ENCODE measurements at places on chromosomes 3 and 15. TPM values are rescaled to one million over a fixed set of nuclear protein-coding genes. Genes with fewer than 3 reads are reported as not detected.

The CNTN4 gene
- total RNA-seq: 1.1 TPM

The SEMA6D gene
- total RNA-seq: 0.97 TPM

The UACA gene
- 16.9 TPM for total RNA-seq

GRCh38 chr15:62412686-62413085 is 247.6 kb upstream of the C2CD4B start:
- no peaks in the 10 kb centered on the region for H3K27me3 ChIP-seq
- DNase-seq: no peak
- no peak overlapping the region for H3K4me3 ChIP-seq
- no peaks in the 10 kb centered on the region for H3K36me3 ChIP-seq
- H3K27ac ChIP-seq: no peak overlapping the region
- peaks cover 24% of the 10 kb centered on the region for H3K4me1 ChIP-seq

DNA sequence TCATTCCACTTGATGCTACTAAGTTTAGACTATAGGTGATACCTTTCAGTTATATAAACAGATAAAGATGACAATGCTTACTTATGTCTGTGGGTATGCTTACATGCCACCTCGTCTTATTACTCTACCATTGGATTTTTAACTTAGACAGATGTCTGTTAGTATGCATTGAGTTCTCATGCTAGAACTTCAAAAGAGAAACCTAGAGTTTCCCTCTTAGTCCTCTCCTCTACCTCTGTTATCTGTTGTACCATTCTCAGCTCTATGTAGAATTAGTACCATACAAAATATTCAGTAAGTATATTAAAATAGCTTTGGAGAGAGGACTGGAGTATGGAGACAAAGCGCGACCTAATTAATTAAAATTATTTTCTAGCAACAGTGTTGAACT is 111.3 kb downstream of the BBX start:
- H3K27me3 ChIP-seq: no peaks in the 10 kb centered on the region
- no peaks in the 10 kb centered on the region for H3K36me3 ChIP-seq
- H3K4me3 ChIP-seq: no peak overlapping the region

DNA sequence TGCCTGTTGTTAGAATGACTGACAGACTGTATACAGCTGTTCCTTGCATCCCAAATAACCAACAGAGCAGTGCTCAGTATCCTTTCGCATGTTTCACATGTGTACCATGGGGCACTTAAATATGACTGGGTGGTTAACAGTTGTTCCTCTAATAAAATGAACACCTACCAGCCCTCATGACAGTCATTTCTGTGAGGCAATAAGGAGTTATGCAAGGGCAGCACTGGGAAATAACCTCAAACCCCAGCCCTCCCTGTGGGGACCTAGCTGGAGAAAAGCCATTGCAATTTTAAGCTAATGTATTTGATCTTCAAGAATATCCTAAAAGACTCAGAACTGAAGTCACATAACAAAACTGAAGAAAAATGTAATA is 7.3 kb downstream of the RFT1 start:
- H3K4me3 ChIP-seq: no peak overlapping the region
- no peak for DNase-seq
- H3K27me3 ChIP-seq: no peaks in the 10 kb centered on the region
- no peak overlapping the region for H3K27ac ChIP-seq
- no peaks in the 10 kb centered on the region for H3K4me1 ChIP-seq

The PLD1 gene
- 6.7 TPM for total RNA-seq

The SELENOS gene
- 77.2 TPM for total RNA-seq

DNA sequence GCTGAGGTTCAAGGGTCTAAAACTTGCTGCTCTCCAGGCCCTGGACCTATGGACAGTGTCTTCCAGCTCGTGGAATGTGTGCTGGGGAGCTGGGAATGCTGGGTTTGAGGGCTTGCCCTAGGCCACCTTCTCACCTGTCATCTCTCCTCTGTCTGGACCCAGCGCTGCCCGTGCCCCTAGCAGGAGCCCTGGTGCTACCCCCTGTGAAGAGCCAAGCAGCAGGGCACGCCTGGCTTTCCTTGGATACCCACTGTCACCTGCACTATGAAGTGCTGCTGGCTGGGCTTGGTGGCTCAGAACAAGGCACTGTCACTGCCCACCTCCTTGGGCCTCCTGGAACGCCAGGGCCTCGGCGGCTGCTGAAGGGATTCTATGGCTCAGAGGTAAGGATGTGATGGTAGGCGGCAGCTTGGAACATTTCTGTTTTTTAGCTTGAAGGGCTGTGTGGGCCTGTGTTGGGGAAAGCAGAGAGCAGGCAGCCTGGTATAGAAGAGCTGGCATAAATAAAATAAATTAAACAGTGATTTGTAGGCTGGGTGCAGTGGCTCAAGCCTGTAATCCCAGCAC is 5.1 kb downstream of the CHRD start:
- H3K27me3 ChIP-seq: peaks cover 42% of the 10 kb centered on the region
- H3K36me3 ChIP-seq: no peaks in the 10 kb centered on the region
- H3K27ac ChIP-seq: no peak overlapping the region
- no peak for DNase-seq

- peaks cover 18% of the 10 kb centered on the region for H3K4me1 ChIP-seq
- no peak overlapping the region for H3K27ac ChIP-seq
- no peak overlapping the region for H3K4me3 ChIP-seq
- H3K27me3 ChIP-seq: peaks cover 6% of the 10 kb centered on the region
Measured at GRCh38 chr15:101003081-101003480, 83.9 kb downstream of the LRRK1 start.

DNA sequence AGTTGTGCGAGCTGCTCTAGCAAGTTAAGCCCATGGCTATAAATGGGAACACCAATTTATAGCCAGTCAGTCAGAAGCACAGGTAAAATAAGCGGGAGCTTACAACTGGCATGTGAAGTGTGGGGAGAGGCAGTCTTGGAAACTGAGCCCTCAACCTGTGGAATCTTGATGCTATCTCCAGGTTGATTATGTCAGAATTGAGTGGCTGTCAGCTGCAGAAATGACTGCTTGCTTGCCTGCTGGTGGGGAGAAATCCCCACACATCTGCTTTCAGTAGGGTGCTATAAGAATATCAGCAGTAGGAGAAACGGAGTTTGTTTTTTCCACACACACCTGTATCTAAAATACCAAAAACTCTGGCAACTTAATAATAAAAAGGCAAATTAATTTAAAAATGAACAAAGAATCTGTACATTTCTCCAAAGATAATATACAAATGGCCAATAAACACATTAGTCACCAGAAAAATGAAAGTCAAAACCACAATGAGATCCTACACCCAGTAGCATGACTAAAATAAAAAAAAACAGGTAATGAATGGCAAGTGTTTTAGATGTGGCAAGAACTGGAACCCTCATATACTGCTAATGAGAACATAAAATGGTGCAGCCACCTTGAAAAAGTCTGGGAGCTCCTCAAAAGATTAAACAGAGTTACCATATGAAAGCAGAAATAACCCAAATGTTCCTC is 26.0 kb upstream of the MAP4 start:
- no peak for DNase-seq
- H3K27ac ChIP-seq: peak overlapping the region; percentile 11
- no peak overlapping the region for H3K4me3 ChIP-seq
- H3K36me3 ChIP-seq: no peaks in the 10 kb centered on the region
- H3K4me1 ChIP-seq: peaks cover 9% of the 10 kb centered on the region

DNA sequence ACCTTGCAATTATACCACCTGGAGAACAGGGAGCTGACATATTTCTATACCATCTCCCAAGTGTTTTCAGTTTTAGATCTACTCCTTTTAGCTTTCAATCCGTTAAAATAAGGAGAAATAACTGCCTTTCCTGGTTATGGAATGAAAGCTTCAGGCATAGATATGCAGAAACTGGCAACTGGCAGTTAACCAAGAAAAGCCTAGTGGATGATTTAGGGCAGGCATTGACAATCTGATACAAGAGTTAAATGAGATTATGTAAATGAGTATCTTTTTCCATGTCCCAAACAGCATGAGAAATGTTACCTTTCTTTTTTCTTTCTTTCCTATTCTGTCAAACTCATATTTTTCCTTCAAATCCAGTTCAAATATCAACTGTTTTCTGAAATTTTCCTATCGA is 689.1 kb upstream of the DPPA4 start:
- H3K36me3 ChIP-seq: no peaks in the 10 kb centered on the region
- no peaks in the 10 kb centered on the region for H3K4me1 ChIP-seq
- H3K4me3 ChIP-seq: no peak overlapping the region

GRCh38 chr3:111776827-111777483 is 82.1 kb upstream of the PHLDB2 start:
- H3K4me1 ChIP-seq: peaks cover 3% of the 10 kb centered on the region
- H3K27ac ChIP-seq: no peak overlapping the region
- DNase-seq: no peak
- H3K27me3 ChIP-seq: no peaks in the 10 kb centered on the region
- no peak overlapping the region for H3K4me3 ChIP-seq

GRCh38 chr3:114453361-114453780 is 159.5 kb downstream of the TIGIT start:
- H3K36me3 ChIP-seq: no peaks in the 10 kb centered on the region
- peaks cover 14% of the 10 kb centered on the region for H3K4me1 ChIP-seq
- peak overlapping the region; percentile 79 for H3K4me3 ChIP-seq

DNA sequence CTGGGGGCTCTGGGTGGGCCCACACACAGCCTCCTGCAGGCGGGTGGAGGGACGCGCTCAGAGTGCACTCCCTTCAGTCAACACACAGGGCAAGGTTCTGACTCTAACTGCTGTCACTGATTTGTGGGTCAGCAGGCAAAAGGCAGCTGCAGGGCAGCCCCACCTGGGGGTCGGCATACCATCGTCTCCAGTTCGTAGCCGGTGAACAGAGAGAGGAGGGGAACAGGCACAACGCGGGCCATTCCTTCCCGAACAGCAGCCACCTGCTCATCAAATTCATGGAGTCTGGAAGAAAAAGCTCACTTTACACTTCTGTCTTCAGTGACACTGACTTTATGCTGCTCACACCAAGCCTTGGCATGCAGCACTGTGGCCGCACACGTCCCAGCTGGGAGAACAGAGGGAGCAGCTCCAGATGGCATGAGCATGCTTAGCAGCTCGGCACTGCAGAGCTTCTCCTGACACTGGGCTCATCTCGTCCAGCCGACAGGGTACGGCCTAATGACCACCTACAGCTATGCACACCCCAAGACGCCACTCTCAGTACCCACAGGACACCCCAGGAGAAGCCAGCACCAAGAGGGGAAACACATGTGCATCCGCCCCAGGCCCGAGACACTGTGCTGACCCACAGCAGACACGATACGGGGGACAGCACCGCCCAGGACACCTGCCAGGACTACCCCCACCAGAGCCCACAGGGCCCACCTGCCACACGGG is 14.4 kb upstream of the OCA2 start:
- no peak overlapping the region for H3K27ac ChIP-seq
- H3K27me3 ChIP-seq: peaks cover 4% of the 10 kb centered on the region
- peaks cover 8% of the 10 kb centered on the region for H3K36me3 ChIP-seq
- DNase-seq: no peak
- H3K4me1 ChIP-seq: no peaks in the 10 kb centered on the region

DNA sequence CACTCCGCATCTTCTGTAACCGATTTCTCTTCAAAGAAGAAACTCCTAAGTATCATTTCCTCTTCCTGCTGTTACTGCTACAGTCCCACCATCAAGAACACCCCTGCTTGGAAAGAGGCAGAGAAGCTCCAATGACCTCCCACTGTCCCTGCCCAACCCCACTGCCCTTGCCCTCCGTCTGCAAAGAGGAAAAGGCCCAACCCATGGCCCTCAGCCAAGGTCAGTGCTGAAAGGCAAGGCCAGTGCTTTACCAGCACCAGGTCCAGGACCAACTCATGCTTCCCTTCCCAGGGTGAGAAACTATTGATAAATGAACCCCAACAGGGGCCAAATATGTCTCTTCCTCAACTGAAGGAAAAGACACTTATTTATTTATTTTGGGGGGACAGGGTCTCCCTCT is 22.5 kb downstream of the FAM240A start:
- no peak for DNase-seq
- H3K4me3 ChIP-seq: no peak overlapping the region
- no peak overlapping the region for H3K27ac ChIP-seq
- H3K4me1 ChIP-seq: no peaks in the 10 kb centered on the region

DNA sequence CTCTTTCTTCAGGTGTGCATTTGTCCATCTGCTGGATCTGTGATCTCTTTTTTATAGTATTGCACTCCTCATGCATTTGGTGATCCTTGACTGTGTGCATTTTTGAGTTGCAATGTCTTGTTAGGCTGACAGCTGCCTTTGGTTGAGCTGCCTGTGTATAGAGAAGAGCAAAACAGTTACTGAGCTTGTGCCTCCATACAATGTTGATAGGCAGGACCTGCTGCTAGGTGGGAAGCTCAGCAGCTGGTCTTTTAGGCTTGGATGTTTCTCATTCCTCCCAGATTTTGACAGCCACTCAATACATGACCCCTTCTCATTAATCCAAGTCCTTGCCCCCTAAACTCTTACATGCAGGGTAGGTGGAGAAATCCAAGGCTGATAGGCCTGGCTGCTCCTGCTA is 74.8 kb upstream of the PIAS1 start:
- no peaks in the 10 kb centered on the region for H3K36me3 ChIP-seq
- no peak overlapping the region for H3K4me3 ChIP-seq
- no peaks in the 10 kb centered on the region for H3K4me1 ChIP-seq
- H3K27me3 ChIP-seq: no peaks in the 10 kb centered on the region

DNA sequence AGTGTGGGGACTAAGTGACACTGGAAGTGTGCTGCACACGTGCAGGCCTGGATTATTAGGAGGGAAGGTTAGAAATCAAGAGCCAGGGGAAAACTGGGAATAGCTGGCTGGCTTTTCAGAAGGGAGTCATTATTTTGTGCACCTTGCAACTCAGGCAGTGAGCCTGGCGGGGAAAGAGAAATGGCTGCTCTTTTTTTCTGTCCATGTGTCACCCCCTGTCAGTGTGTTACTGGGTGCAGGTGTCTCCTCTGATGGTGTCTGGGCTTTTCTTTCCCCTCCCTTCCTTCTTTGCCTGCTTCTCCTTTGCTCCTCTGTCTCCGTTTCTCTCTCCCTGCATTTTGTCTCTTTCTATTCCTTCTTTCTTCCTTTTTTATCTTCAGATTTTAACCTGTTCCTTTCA is 130.7 kb downstream of the APBA2 start:
- peaks cover 8% of the 10 kb centered on the region for H3K4me1 ChIP-seq
- H3K27ac ChIP-seq: no peak overlapping the region
- H3K36me3 ChIP-seq: 0 out of 2 replicates have a peak, but pooled peaks cover 5% of the 10 kb centered on the region
- no peak for DNase-seq

DNA sequence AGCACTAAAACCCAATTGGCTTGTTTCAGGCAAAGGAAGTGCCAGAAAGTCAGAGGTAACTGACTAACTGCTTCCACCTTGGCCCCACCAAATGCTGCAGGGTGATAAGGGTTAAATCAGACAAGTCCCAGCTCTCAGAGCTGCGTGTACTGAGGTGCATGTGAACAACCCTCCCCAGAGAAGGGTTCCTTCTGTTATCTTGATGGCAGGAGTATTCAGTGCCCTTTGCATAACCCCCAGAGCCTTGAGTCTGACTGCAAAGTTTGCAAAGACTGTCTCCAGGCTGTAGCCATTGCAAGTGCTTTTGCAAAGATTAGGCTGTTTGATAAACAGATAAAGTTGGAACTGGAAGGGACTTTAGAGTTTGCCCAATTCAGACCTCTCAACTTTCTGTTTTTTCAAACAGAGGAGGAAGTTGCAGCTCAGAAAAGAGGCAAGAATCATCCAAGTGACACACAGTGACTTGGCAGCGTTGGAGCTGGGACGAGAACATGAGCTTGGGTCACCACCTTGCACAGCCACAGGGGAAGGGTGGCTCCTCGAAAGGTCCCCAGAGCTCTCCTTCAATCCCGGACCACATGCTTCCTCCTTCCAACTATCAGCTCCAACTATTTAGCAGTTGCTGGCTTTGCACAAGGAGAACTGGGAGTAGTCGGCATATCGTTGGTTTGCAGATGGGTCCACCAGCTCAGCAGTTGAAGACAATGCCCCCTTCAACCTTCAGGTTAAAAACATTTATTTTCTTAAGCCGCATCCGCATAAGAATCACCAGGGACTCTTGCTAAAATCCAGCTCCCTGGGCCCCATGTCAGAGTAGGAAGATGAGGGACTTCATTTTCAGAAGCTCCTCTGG is 224.8 kb upstream of the HES1 start:
- peaks cover 14% of the 10 kb centered on the region for H3K4me1 ChIP-seq
- no peak overlapping the region for H3K27ac ChIP-seq
- no peaks in the 10 kb centered on the region for H3K27me3 ChIP-seq
- peak; percentile 12 for DNase-seq
- no peaks in the 10 kb centered on the region for H3K36me3 ChIP-seq

Measured in GM23338 (cell line).